ENCODE measurements at places on chromosomes 5 and 9.

- no peak for DNase-seq
Observed at GRCh38 chr5:56305001-56305950, 72.1 kb upstream of the ANKRD55 start.

GRCh38 chr9:134707731-134708671 lies 66.4 kb downstream of the COL5A1 start:
- no peak for DNase-seq

DNA sequence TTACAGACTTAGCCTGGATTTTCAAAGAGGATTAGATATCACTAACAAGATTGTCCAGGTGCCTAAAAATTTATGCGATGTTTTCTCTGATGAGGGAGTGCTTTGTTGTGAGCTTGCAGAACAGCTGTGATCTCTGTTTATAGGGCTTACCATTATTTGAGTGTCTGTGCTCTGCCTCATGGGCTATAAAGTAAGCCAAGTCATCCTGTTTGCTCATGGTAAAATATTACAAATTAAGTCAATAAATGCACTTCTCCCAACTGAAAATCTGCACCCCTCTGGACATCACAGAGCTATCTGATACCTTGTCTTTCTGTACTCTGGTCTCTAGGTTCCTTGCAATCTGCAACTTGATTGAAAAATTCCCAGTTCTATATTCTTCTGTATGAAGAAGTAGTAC lies 293.4 kb upstream of the ACTBL2 start:
- no peak for DNase-seq

DNA sequence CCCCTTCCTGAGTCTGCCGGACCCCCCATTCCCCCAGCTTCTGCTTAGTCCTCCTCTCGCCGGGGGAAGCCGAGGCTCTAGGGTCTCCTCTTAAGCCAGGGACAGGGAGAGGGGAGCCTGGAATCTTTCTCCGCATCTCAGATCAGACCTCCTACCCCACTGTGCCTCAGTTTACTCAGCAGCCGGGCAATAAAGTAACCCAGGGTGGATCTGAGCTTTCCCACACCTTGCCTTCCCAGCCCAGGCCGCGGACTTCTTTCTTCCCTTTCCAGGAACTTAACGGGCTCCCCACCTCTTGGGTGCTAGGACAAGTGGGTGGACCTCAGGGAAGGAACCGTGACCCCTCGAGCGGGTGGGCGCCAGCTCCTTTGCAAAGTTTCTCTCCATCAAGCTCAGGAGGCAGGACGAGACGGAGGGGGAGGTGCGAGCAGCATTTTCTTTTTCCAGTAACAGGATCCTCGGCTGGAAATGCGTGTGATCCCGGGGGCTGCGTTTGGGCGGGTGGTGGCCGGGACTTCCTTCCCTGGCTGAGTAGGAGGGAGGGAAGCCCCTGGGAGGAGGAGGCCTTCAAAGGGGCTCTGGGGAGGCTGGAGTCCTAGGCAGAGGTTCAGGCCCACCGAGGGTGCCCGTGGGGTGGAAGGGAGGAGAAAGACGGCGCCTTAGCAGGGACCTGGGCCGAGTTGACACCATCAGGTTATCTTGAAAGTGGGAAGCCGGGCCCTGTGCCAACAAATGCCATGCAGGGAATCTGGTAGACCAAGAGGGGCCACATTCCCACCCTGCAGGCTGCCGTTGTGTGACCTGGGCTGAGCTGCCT lies 795 bp downstream of the DAB2IP start:
- DNase-seq: no peak

- DNase-seq: peak; percentile 24
Observed at GRCh38 chr5:83265318-83265717, 188.0 kb downstream of the XRCC4 start.

- no peak for DNase-seq
Observed at GRCh38 chr5:10868956-10869355, 107.9 kb upstream of the DAP start.

GRCh38 chr9:133727277-133727875 lies 10.8 kb downstream of the SARDH start:
- DNase-seq: no peak

DNA sequence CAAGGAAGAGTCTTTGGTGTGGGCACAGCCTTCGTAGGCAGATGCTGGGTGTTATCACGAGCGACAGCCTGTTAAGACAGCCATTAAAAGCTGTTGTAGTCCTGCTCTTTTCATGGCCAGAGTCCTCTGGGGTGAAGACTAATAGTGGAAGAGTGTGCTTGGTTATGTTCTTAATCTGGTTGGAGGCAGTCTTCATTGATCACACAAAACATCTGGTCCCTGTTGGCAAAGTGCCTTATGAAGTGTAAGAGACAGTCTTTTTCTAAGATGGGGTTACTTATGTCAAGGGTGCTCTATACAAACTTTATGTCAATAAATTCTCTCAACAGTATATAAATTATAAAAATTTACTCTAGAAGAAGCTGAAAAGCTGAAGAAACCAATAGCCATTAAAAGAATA lies 280.4 kb downstream of the CAAP1 start:
- no peak for DNase-seq

GRCh38 chr9:127897193-127897692 lies 2.2 kb downstream of the ST6GALNAC6 start:
- peak; percentile 89 for DNase-seq

DNA sequence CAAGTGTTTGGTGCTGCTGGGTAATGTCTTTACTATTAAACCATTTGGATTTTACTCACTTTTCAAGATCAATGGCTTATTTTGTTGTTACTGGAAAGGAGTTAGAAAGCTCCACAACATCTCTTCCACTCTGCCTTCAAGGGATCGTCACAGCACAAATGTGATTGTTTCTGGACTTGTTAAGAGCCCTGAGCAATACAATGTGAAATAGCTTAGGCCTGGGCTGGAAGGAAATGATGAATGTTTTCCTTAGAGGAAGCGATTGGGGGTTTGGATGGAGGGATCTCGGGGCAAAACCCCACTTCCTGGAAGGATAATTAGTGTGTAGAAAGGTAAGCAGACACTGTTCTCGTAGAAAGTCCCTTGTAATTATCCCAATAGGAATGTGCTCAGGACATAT lies 59.3 kb upstream of the MYO10 start:
- peak; percentile 47 for DNase-seq

GRCh38 chr5:76789991-76790581 lies 28.7 kb upstream of the F2RL1 start:
- peak; percentile 72 for DNase-seq

- DNase-seq: no peak
Observed at GRCh38 chr5:139653616-139654015, 5.5 kb downstream of the CXXC5 start.

- DNase-seq: peak; percentile 45
Observed at GRCh38 chr5:93100976-93101375, 480.0 kb downstream of the NR2F1-AS1 start.

GRCh38 chr5:128093368-128093767 lies 9.8 kb downstream of the SLC12A2 start:
- DNase-seq: peak; percentile 26

GRCh38 chr9:91515074-91515687 lies 91.5 kb upstream of the NFIL3 start:
- DNase-seq: peak; percentile 94

DNA sequence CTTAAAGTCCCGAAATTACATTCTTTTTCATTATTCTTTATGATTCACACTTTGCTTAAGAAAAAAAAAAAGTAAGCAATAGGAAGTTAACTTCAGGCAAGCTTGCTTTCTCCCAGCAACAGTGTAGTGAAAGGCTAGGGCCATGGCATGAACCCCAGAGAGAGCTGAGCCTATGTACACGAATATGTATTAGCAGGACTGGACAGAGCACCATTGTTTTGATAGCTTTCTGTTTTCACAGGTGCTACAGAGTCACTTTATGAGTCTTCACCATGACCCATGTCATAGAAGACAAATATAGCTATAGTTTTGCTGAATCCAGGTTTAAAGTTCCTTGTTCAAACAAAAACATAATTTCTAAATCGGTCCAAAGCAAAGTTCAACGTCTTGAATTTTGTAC lies 199.2 kb downstream of the ADAMTSL1 start:
- DNase-seq: no peak

- no peak for DNase-seq
Observed at GRCh38 chr9:76221423-76221822, 172.8 kb downstream of the RFK start.

GRCh38 chr5:36826694-36827093 lies 49.9 kb upstream of the NIPBL start:
- no peak for DNase-seq

GRCh38 chr5:34409373-34409772 lies 246.8 kb upstream of the RAI14 start:
- DNase-seq: no peak

DNA sequence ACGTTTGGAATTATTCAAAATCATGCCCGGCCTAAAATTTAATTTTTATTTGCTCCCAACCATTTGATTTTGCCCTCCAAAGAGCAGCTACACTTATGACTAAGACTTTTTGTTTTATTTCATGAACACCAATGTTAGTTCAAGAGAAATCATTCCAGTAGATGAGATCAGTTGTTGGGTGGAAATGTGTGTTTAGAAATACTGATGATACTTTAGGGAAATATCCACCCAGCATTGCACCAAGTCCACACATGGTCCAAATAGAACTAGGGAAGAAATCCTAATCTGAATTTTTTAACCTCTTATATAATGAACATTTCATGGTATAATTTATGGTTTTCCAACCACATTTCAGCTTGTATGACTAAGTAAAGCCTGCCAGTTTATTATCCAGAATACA lies 28.3 kb upstream of the GOLPH3 start:
- DNase-seq: peak; percentile 19

- peak; percentile 13 for DNase-seq
Observed at GRCh38 chr5:112554101-112554977, 135.3 kb upstream of the EPB41L4A start.

DNA sequence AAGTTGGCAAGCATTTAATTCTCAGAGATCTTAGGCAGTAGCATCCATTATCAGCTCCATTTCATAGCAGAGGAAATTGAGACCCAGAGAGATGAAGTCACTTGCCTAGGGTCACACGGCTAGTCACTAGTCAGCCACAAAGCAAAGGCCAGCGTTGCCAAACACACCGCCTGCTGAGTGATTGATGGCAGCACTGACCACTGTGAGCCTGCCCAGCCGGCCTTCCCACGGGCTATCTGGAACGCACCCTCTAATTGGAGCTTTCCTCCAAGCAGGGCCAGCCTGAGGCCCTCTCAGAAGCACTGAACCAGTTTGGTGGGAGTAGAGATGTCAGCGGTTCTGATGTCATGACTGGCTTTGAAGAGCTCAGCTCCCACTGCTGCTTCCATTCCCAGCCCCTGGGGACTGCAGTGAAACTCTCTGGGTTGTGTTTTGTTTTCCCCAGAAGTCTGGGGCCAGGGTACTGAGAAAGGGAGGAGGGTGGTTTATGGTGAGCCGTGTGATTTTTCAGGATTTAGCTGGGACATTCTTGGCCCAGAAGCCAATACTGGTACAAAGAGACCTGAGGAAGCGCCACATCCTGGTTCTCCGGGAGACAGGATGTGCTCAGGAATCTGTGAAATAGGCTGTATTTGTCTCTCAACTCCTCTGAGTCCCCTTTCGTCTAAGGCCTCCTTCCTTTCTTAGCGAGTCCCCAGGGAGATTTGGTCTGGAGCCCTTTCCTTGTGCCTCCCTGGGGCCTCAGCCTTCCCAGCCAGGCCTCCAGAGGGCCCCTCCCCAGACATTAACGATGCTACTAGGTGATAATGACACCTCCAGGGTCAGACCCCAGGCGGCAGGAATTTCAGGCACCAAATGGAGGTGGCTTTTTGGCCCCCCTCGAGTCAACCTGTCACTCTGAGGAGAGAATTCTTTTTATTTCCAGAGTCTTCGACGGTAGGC lies 44.5 kb downstream of the SPRY4 start:
- DNase-seq: peak; percentile 83

DNA sequence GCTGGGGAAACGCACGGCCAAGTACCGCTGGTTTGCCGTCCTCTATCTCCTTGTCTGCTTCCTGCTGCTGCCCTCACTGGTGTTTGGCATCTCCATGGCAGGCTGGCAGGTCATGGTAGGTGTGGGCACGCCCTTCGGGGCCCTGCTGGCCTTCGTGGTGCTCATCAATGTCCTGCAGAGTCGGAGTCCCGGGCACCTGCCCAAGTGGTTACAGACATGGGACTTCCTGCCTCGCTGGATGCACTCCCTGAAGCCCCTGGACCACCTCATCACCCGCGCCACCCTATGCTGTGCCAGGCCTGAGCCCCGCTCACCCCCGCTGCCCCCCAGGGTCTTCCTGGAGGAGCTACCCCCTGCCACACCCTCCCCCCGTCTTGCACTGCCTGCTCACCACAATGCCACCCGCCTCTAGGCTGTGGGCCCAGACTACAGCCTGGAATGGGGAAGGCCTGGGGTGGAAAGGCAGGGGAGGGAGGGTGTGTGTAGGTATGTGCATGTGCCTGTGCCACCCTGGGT lies 2.5 kb downstream of the PFN3 start:
- DNase-seq: no peak

- DNase-seq: peak; percentile 32
Observed at GRCh38 chr9:107635101-107635802, 145.7 kb upstream of the KLF4 start.

DNA sequence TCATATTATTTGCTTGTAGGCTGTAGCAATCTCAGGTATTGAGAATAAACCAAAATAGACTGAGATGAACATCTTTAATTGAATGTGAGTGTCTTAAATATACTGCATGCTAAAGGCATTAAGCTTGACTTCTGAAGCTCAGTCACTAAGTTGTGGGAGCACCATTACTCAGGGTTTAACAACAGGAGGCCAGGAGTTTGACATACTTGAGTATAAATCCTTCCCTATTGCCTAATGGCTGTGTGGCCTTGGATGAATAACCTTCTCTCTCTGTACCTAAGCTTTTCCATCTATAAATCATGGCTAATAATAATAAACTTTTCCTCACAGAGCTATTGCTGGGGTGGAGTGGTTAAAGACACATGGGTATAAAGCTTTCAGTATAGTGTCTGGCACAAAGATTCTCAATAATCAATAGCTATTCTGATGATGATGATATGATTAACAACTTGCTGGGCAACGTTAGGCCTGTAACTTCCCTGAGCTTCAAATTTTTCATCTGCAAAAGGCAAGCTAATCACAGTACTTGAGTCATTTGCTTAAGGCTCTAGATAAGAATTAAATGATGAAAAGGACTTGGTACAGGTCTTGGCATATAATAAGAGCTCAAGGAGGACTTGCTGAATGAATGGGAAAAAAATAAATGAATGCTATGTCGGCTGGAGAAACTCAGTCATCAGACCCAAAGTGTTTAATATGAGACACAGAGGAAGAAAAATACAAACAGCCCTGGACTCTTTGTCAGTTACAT lies 174.0 kb upstream of the IL12B start:
- DNase-seq: peak; percentile 33

- DNase-seq: no peak
Observed at GRCh38 chr5:55031492-55031891, 7.4 kb downstream of the GZMK start.

GRCh38 chr5:102975045-102975444 lies 144.9 kb downstream of the GIN1 start:
- peak; percentile 49 for DNase-seq

GRCh38 chr5:30524428-30524827 lies 669.1 kb upstream of the CDH6 start:
- DNase-seq: no peak

DNA sequence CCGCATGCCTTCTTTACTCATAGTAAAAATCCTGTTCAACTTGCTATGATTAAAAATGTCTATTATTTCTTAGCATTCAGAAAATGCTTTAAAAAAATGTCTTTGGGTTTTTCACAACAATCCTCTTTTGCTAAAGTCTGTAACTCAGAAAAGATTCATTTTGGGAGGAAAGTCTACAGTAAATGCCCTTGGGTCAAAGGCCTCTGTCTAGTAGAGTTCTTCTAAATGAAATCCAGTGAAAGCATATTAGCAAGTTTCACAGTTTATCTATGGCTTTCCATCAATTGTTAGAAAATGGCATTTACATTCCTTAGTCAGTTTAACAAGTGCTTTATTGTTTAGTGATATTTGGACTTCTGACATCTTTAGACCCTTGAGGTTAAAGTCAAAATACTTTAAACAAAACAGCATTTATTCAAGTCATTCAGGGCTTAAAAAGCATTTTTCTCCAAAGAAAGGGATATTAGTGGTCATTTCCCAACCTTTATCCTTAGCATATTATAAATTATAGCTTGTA lies 137.1 kb upstream of the TARS1 start:
- DNase-seq: no peak
